ENCODE measurements at places on chromosomes 4 and X.
A peak's percentile ranks its signal among the peaks of the same experiment; 100 is the strongest.

DNA sequence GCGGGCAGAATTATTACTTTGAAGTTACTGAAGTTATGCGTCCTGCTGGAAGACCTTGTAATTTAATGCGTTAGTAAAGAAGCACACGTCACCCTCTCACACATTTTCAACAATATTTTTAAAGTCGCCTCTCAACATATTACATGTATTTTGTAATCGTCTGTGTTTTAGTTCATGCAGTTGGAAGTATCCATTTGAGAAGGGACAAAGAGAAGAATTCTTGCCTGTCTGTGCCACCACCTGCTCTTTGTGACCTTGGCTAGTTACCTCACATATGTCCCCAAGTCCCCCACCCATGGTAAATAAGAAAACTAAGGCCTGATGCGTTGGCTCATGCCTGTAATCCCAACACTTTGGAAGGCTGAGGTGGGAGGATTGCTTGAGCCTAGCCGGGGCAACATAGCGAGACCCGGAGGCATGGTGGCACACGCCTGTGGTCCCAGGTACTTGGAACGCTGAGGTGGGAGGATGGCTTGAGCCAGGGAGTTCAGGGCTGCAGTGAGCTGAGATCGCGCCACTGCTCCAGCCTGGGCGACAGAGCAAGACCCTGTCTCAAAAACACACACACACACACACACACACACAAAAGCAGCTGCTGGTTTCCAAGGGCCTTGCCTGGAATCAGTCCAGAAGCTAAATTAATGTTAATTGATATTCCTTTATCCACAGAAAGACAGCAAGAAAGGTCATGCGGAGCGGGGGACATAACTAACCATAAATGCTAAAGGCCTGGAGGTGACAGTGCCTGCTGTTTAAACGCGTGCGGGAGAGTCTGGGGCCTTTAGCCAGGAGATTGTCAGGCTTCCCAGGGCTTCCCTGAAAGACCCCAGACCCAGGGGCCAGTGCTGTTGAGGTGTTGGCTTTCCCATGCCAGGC lies 811 bp downstream of the TMEM187 start:
- DNase-seq: no peak

- DNase-seq: peak; percentile 4
These were observed 28.0 kb upstream of the GLRA2 start for GRCh38 chrX:14501327-14501726.

DNA sequence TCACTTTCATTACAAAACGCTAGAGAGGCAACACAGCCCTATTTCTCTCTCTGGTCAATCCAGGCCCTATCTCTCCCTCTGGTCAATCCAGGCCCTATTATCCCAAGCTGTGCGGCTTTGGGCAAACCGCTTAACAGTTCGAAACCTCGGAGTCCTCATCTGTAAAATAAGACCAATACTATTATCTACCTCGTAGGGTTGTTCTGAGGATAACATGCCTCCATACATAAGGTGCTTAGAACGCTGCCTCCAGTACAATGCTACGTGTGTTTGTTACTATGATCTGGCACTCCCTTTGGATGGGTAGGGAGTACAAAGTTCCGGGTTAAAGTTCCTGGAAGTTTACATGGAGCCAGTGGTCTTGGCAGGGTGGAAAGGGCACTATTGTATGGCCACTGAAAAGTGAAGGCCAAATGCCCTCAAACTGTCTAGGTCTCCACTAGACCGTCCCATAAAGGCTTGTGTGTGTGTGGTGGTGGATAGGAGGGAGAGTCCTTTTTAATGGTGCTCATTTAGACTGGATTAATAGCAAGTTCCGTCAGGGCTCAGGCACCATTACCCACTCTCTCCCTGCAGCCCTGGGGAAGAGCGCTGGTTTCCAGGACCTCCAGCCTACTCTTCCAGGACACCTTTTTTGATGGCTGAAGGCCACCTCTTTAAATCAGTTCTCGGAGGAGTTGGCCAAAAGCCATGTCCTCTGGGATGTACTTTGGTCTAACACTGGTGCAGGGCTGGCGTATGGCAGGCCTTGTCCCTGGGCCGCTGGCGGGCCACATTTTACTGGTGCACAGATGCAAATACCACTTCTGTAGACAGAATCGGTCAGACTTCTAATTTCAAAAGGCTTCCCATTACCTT lies 75.6 kb upstream of the BCOR start:
- no peak for DNase-seq

- DNase-seq: no peak
These were observed 103.3 kb upstream of the PCDH18 start for GRCh38 chr4:137635601-137636000.

DNA sequence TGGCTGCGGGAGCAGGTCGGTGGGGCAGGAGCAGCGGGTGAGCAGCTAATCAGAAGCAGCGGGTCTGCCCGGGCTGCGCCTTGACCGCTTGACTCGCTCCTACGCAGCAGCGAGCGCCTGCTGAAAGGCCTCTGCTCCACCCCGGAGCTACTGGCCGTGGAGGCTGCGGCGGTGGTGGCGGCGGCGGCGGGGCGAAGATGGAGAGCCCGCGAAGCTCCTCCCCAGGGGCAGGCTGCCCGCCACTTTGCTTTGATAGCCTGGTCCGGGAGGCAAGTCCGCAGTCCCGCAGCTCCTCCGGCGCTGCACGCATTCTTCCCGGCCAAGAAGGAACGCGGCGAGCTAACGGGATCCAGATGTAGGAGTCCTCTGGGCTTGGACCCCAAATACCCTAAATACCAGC lies 36.7 kb downstream of the PJA1 start:
- DNase-seq: peak; percentile 12

DNA sequence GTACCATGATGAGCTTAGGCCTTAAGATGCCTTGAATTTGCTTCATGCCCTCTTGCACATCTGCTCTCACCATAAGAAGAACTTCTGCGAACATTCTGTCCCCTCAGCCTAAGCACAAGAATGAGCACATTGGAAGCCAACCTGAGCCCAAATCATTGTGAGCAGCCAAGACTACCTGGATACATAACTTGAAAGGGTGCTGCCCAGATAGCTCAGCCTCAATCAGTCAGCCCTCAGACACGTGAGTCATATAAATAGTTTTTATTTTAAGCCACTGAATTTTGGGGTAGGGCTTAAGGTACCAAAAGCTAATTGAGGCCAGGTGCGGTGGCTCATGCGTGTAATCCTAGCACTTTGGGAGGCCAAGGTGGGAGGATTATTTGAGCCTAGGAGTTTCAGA lies 27.5 kb upstream of the BBS12 start:
- DNase-seq: no peak

- no peak for DNase-seq
These were observed 8.7 kb downstream of the SLC9B1 start for GRCh38 chr4:103010804-103011203.

- no peak for DNase-seq
These were observed 977.0 kb downstream of the FSTL5 start for GRCh38 chr4:161186750-161187149.

DNA sequence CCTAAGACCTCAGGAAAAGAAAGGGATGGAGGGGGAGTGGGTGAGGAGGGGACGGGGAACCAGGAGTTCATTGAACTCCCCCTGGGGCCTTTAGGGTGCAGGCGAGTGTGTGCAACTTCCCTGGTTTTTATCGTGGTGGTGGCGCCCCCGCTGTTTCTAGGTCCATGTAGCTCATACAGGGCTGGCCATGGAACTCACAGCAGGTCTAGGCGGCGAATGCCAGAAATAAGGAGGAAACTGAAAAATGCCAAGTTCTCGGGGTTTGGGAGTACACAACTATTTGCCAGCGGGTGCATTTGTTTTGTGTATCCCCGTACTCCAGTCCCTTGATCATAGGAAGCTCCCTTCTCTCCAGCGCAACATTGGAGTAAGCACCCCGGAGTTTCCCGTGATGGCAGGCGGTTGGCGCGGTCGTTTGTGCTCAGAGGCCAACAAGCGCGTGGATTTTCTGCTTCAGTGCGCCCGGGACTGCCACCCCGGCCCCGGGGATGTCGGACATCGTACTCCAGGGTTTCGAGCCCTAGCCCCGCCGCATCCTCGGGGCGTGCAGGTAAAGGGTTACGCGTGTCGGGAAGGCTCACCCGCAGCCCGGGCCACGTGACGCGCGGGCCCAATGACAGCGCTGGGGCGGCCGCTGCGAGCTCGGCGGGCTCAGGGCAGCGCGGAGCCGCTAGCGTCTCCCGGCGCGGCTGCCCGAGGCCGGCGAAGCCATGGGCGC lies 208.9 kb downstream of the NWD2 start:
- peak; percentile 18 for DNase-seq

- DNase-seq: no peak
These were observed 37.9 kb upstream of the FAT4 start for GRCh38 chr4:125276811-125277210.

GRCh38 chrX:119654112-119654531 lies 38.8 kb downstream of the SEPTIN6 start:
- peak; percentile 61 for DNase-seq

GRCh38 chr4:186723292-186724057 lies at the start of gene FAT1:
Gene FAT1, minus strand, starts transcription at chr4:186723856. Its CDS starts 14,029 bp downstream, at chr4:186709827.
- peak; percentile 84 for DNase-seq

GRCh38 chrX:71184803-71185495 lies 38.1 kb upstream of the GJB1 start:
- DNase-seq: no peak

GRCh38 chr4:28287831-28288233 lies 1427.2 kb downstream of the STIM2 start:
- peak; percentile 92 for DNase-seq

DNA sequence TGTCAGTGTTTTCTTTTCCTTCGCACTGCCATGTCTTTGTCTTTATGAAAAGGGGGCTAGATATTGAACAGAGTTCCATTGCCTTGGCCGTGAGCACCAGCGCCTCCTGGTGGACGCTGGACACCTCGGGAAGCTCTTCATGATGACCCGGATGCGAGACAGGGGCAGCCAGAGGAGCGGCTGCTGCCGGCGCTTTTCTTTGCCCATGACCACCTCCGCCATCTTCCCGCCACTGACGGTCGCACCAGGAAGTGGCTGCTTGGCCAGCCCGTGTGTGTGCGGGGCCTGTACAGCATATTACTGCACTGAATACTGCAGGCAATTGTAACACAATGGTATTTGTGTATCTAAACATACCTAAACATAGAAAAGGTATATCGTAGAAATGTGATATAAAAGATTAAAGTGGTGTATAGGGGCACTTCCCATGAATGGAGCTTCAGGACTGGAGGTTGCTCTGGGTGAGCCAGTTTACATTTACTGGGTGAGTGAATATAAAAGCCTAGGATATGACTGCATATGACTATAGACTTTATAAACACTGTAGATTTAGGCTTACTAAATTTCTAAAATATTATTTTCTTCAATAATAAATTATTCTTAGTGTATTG lies 15.8 kb upstream of the GRIA2 start:
- no peak for DNase-seq

DNA sequence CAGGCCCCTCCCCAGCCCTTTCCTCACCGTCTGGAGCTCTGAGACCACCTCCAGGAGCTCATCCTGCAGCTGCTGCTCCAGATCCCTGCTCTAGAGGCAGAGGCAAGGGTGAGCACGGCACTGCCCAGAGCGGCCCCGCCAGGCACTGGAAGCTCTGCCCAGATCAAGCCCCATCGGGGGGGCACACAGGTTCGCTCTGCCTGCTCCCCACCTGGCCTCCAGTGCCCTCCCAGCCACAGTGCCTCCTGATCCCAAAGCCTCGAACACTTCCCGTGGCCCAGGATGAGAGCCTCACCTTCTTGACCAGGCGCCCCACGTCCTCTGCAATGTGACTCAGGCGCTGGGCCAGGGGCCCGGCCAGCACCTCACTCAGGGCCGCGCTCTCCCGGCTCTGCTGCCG lies 5.0 kb downstream of the ARHGAP4 start:
- DNase-seq: no peak

DNA sequence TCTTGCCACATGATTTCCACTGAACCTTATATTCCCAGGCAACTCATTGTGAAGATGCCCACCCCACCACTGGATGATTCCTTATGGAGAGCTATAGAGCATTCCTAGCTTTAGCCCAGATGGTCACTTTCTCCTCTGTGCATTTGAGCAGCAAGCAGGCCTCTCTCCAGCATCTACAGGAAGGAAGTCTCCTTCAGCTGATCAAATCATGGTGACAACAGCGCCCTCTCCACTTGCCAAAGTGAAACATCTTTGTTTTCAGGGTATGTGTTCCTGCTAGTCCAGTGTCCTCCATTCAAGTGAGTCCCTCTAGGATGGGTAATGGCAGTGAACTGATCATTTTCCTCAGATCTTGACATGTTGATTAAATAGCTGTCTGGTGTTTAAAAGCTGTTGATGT lies 10.9 kb upstream of the SYTL5 start:
- no peak for DNase-seq

GRCh38 chrX:53421772-53422085 lies 725 bp downstream of the SMC1A start:
- DNase-seq: no peak

- no peak for DNase-seq
These were observed 454.1 kb upstream of the ADGRL3 start for GRCh38 chr4:60745800-60746571.

- DNase-seq: no peak
These were observed 50.7 kb upstream of the CRMP1 start for GRCh38 chr4:5943561-5943960.

DNA sequence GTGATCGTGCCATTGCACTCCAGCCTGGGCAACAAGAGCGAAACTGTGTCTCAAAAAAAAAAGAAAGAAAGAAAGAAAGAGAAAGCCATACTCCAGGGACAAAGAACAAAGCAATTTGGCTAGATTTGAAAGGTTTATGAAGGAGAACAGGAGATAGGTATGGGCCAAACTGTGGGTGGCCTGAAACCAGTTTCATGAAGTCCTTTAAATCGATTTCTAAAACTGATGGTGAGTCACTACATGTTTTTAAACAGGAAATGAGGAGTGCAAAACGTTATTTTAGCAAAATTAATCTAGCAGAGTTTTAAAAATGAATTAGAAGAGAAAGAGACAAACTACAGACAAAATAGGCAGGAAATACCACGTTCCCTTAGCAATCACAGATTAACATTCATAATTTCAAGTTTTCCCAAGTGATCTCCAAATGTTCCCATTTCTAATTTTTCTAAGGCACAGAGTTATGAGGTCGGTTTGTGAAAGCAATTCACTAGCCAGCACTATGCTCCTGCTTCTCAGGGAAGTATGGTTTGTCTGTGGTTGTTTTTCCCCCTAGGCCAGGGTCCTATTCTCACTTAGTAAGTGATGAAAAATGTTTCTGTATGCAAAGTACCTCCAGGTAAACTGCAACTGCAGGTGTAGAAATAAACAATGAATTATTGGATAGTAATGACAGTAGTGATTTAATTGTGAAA lies 190.6 kb downstream of the PPP3CA start:
- no peak for DNase-seq

DNA sequence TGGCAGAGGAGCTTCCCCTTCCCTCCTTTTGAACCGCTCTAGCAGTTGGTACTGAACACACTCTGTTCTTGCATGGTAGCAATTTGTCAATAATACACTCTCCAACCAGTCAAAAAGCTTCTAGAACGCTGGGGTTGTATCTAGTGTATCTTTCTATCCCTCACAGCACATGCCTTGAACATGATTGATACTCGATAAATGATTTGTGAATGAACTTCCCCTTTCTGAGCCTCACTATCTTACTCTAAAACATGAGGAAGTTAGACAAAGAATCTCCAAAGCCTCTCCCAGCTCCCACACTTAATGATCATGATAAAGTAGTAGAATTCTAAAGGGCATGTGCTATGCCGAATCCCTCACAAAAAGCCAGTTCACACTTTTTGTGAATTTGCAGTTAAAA lies 64.4 kb downstream of the DLG3 start:
- DNase-seq: no peak

- DNase-seq: no peak
These were observed 4.4 kb downstream of the FGFBP2 start for GRCh38 chr4:15958562-15958961.

- DNase-seq: no peak
These were observed 38.8 kb upstream of the ARMCX5 start for GRCh38 chrX:102560423-102561068.
